ENCODE measurements at places on chromosomes 4 and X. TPM values are rescaled to one million over a fixed set of nuclear protein-coding genes. Genes with fewer than 3 reads are reported as not detected.
A peak's percentile ranks its signal among the peaks of the same experiment; 100 is the strongest.

GDPD2 gene
- total RNA-seq = not detected

TMPRSS11D gene
- not detected for total RNA-seq

MAGEB10 gene
- total RNA-seq = not detected

PPARGC1A gene
- total RNA-seq = 72.3 TPM

TMEM154 gene
- total RNA-seq = 1.4 TPM

LUZP4 gene
- total RNA-seq = not detected

SMC1A gene
- total RNA-seq = 19.4 TPM

CFAP97 gene
- 15.1 TPM for total RNA-seq

HSD17B13 gene
- total RNA-seq = not detected

MGARP gene
- 7.1 TPM for total RNA-seq

CLCN4 gene
- 15.6 TPM for total RNA-seq

SUPT20HL2 gene
- total RNA-seq = not detected

GPR50 gene
- not detected for total RNA-seq

CT83 gene
- not detected for total RNA-seq

NEUROG2 gene
- total RNA-seq = not detected

- no peak for DNase-seq
Measured at GRCh38 chr4:10947898-10948297, 263.3 kb upstream of the CLNK start.

- no peak for DNase-seq
Measured at GRCh38 chr4:88144048-88144447, 14.4 kb downstream of the ABCG2 start.

DNA sequence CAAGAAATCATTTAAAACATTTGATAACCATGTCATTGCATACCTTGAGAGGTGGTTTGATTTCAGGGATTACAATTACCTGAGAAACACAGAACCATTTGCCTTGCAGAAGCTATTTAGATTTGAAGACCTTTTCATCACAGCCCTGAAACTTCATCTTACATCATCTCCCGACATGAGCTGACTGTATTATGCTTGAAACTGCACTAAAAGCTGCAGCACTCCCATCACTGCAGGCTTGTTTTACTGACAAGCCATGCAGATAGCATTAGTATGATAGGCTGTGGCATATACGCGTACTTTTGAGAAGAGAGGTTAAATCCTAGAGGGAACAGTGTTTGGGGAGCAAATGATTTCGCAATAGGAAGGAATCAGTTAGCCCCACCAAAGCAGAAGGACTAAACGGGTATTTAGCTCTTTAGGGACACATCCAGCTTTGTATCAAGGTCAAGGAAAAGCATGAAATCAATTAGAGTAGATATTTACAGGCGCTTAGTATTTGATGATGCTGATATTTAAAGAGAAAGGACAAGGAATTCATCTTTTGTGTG is 133.2 kb upstream of the DIAPH2 start:
- no peak for DNase-seq

DNA sequence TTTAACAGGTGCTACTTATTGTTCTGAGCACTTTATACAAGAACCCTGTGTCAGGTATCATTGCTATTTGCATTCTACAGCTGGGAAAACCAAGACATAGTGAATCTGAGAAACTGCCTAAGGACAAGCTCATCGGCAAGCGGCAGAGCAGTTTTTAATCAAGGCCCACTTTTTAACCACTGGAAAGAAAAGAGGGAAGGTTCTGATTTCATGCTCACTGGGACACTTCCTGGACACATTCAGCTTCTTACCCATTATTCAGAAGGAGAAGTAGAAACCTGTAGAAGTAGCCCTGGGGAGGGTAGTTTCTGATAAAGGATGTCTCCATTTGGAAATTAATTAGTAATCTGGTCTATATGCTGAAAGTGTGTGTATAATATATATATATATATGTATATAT is 2.5 kb upstream of the LNX1 start:
- no peak for DNase-seq

DNA sequence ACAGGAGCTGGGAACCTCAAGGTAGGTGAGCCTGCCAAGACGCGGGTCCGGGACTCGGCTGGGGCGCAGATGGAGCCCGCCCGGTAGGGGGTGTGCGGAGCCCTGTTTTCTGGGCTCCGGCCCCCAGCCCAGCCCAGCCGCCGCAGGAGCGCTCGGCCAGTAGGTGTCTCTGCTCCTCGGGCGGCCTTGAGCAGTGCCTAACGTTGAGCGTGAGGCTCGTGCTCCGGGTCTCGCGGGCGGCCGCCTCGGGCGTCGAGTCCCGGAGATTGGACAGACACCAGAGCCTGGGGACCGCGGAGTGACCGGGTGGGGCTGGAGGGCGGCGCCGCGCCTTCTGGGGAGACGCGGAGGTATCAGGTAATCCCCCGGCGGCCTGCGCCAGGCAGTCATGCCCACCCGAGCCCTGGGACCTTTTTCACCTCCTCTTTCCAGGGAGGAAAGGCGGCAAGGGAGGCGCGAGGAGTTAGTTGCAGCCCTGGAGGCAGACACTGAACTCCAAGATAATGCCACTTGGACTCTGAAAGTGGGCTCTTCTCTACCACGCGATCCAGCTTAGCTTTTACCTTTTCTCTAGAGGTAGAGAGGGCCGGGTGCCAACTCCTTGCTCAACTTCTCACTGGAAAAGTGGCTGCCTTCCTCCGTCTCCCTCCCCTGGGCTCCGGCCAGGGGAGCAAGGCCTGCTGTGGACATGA is 14.5 kb upstream of the FGG start:
- DNase-seq = peak; percentile 61

DNA sequence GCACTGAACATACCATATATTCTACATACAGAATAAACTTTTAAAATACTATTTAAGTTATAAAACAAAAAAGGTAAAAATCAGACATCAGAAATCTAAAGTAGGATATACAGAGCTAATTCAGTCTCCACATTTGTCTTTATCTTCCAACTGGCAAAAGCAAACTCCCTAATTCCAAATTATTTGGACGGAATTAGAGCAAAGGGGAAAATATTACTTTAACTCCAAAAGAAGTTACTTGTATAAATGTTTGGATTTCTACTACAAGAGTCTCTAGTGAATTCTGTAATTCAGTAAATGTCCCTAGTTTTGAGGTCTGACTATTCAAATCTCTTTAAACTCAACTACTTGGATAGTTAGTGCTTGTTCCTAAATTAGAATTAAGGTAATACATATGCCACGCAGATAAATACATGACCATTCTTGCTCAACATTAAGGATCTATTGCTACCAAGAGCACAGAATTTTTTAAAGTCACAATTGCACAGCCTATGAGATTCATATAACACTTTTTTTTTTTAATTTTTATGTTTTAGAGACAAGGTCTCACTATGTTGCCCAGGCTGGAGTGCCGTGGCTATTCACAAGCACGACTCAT is 7.3 kb downstream of the ZNF280C start:
- DNase-seq = no peak

- DNase-seq = no peak
Measured at GRCh38 chr4:114385195-114385985, 213.2 kb upstream of the UGT8 start.

DNA sequence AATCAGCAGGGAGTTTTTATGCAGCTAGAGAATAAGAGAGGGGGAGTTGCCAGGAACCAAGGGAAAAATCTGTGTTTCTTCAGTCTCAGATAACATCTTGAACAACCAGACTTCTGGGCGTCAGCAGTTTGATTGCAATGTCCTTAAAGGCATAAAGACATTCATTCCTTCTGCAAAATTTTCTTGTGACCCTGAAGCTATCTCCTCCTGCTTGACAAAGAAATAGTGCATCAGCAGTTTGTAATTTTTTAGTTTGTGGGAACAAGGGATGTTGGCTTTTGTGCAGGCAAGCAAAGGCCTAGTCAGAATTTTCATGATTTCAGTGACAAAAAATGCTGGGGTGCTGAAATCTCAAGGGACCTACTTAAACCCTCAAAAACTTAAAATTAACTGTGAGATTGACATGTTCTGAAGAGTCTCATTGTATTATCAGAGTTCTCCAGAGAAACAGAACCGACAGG is 125.8 kb upstream of the UNC5C start:
- DNase-seq = no peak

GRCh38 chr4:44257461-44257860 is 191.1 kb downstream of the KCTD8 start:
- no peak for DNase-seq

DNA sequence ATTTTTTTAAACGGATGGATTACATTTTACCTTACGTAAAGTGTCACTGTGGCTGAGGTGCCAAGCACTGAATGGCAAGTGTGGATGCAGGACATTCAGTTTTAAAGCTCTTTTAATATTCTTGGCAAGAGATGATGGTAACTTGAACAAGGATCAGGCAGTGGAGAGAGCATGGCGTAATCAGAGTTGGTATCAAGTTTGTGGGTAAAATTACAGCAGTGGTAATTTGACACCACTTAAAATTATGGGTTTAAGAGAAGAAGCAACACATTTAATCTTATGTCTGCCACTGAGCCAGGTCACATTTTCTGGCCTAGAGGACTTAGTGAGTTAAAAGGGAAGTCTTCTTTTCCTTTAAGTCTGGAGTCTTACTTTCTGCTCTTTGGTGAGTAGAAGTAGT is 100.5 kb downstream of the NAA11 start:
- no peak for DNase-seq

- DNase-seq = peak; percentile 70
Measured at GRCh38 chr4:87895964-87896621, 63.3 kb downstream of the MEPE start.

DNA sequence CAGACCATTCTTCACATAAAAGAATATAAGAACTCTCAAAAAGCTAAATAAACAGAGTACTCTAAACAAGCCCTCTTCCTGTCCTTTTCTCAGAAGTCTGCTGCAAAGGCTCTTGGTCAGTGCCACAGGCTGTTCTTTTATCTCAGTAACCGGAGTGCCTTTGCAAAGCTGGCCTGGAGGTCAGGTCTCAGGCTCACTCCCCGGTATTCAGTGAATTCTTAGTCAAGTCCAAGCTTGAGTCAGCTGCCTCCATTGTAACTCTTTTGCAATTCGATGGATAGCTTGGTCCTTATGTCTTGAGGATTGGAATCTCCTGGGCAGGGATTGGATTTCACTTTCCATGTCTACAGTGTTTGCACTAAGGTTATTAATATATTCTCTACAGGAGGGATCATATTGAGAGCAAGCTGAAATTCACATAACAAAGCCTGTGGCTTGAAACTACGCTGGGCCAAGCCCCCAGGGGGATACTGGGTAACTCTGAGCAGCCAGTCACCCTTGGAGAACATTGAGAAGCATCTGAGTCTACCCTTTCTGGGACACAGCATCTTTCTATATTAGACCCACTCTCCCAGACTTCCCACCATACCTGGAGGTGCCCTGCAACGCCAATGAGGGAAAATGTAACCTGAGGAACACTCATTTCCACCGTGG is 10.0 kb upstream of the HS6ST2 start:
- DNase-seq = no peak

GRCh38 chrX:71996826-71997225 is 86.2 kb downstream of the NHSL2 start:
- peak; percentile 80 for DNase-seq

- DNase-seq = no peak
Measured at GRCh38 chr4:176845636-176846035, 52.9 kb upstream of the VEGFC start.

DNA sequence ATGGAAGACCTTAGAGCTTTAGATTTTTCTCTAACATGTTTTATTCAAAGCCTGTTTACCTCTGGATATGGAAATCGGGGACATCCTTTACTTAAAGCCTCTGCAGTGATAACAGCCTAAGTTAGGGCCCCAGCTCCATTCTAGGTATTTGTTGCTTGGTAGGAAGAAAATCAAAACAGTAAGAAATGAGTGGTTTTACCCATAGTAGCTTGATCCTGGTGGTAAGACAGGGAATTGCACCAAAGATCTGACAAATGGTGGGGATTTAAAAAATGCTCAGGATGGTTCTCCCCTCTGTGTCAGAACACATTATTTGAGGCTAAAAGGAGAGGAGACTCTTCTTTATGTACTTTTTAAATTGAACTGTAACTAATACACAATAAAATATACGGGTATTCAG is 52.4 kb downstream of the AFF2 start:
- DNase-seq = no peak

DNA sequence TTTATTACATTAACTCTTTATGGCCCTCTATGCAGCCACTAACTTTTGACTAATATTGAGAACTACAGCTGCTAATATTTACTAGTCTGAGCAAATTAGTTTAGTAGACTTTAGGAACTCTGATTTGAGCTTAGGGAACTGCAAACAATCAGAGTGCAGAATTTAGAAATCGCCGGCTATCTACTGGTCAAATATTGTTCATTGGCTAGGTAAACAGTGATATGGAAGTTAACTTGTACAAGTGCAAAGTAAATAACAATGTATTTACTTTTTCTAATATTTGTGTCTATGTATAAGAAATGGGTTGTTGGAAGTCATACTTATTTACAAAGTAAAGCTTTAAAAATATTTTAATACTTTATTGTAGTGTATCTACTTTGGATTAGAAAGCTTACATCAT is 279.6 kb downstream of the CFAP299 start:
- DNase-seq = no peak

DNA sequence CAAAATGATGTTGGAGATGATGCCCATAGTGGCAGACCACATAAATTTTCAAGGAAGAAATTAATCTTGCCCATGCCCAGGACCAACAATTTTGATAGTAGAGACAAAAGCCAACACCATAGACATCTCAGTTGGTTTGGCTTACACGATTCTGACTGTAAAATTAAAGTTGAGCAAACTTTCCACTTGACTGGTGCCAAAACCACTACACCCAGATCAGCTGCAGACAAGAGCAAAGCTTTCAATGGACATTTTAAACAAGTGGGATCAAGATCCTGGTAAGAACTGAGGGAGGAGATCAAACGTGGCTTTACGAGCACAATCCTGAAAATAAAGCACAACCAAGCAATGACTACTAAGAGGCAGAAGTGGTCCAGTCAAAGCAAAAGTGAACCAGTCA is 90.7 kb downstream of the PAPSS1 start:
- no peak for DNase-seq

DNA sequence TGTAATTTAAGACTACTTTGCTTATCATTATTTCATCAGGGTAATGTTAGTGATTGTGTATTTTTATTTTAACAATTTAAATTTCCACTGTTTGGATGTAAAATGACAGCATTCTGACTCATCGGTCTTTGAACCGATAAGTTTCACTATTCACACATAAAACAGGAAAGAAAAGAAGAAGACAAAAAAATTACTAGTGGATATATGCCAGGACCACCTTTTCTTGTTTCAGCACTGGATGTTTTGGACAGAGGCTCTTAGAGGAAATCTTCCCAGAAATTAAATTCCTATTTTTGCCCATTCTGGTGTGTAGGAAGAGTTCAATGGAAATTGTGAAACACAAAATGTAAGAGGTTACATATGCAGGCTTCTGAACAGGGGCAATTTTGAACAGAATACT is 57.4 kb downstream of the VEGFC start:
- no peak for DNase-seq

- DNase-seq = no peak
Measured at GRCh38 chr4:164461901-164462300, 292.0 kb upstream of the SMIM31 start.

DNA sequence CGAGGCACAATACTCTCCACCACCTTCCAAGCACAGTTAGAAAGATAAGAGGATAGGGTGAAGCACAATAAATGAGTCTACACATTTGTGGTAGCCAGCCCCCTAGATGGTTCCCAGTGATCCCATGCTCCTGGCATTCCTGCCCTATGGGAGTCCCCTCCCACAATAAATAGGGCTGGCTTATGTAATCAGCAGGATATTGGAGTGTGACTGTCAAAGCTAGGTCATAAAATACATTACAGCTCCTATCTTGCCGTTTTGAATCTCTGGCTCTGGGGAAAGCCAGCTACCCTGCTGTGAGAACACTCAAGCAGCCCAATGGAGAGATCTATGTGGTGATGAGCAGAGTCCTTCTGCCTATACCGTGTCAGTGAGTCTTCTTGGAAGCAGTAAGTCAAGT is 198.7 kb upstream of the NOCT start:
- DNase-seq = no peak

GRCh38 chrX:34638116-34638515 is 19.0 kb downstream of the TMEM47 start:
- DNase-seq = no peak
